ENCODE measurements at places on chromosomes 7 and 10.

DNA sequence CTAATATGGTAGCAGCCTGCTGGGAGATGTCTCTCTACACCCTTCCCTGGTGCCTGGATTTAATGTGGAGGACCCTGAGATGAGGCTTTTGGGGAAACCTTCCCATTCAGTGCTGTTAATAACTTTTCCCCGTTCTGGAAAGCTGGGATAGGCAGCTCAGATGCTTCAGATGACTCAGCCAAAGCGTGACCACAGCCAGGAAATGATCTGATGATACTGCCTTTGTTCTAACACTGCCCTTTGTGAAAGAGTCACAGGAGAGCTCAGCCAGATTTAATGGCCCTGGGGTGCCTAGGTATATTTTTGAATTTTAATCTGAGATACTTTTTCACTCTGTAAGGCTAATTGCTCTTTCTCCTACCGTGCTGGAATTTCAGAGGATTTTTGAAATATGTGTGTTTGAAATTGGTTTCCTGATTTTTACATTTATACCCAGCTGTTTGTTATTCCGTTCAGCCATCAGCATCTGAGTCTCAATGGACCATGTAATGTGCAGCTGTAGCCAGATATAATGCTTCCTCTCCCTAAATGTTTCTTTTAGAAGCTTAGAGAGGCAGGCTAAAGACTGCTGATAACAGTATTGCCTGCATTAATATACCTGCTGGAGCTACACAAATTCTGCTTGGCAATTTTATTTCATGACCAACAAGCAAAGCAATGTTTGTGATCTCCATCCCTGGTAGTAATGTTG, 17.8 kb downstream of the CELF2 start:
- DNase-seq = no peak

DNA sequence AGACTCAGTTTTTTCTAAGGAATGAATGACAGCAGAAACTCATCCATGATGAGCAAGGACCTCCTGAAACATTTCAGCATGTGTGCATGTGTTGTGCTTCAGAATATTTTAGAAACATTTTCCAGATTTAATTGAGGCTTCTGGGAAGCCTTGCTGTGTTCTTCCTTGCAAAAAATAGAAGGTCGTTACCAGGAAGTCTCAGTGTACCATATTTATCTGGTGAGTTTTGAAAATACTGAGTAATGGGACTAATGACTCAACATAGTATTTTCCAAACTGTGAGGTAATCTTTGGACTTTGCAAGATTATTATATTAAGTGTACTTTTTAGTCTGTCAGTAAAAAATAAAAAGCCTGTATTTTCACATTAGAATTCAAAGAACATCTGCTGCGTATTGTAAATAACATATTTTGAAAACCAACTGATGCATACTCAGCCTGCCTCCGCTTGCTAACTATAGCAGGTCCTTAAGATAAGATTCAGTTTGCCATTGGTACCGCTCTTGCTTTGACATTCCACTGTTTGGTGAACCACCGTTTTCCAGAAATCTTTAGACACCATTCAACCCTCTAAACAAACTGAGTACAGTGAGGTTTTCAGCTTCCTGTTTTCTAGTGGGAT, 739.6 kb upstream of the GALNT17 start:
- no peak for DNase-seq

DNA sequence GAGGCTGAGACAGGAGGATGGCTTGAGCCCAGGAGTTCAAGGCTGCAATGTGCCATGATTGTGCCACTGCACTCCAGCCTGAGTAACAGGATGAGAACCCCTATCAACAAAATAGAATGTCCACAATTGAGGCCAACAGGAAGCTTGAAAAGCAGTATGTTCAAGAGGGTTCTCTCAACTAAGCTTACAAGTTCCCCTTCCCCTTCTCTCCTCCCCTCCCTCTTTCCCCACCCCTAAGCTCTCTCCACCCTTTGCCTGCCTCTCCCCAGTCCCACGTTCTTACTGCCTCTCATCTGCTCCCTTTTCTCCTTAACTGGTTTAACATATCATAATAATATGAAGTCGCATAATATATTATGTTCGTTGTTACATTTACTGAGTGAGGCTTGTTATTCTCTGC, 35.4 kb downstream of the KIAA1549 start:
- DNase-seq = no peak

DNA sequence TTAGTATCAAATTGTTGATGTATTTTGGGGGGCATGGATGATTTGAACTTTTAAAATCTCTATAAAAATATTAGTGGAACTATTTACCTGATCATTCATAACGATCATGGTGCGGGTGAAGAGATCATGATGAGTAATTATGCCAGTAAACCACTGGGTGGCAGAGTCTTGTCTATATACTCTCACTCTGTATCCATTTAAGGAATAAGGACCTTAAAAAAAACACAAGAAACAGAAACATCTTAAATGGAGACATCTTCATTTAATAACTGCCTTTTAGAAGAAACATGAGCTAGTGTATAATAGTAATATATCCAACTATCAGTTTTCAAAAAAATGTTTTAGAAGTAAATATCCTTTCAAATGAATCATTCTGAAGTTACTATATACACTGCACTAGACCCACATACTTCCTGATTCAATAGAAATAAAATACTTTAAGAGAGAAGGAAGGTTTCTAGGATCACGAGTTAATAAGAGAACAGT, 84.0 kb downstream of the NRBF2 start:
- peak; percentile 61 for DNase-seq

- DNase-seq = no peak
These were observed 178.3 kb upstream of the PTER start for GRCh38 chr10:16258291-16259040.

DNA sequence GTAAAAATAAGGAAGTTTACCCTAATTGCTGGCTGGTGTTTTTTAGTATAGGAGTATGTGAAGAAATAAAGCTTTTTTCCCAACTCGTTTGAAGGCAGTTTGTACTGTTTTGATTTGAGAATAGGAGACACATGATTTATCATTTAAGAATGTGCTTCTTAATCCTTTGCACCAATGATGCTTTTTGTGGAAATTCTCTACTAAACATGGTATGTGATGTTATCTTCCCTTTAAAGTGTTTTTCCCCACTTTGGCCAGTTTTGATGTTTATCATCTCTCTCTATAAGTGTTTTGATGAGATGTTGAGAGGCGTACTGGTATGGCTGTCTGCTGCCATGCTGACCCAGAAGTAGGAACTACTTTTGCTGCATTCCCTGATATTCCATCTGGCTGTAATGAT, 85.1 kb downstream of the SUGCT start:
- no peak for DNase-seq

Data from GF-D8 (cell line).